ENCODE measurements at places on chromosomes 3 and 15.

DNA sequence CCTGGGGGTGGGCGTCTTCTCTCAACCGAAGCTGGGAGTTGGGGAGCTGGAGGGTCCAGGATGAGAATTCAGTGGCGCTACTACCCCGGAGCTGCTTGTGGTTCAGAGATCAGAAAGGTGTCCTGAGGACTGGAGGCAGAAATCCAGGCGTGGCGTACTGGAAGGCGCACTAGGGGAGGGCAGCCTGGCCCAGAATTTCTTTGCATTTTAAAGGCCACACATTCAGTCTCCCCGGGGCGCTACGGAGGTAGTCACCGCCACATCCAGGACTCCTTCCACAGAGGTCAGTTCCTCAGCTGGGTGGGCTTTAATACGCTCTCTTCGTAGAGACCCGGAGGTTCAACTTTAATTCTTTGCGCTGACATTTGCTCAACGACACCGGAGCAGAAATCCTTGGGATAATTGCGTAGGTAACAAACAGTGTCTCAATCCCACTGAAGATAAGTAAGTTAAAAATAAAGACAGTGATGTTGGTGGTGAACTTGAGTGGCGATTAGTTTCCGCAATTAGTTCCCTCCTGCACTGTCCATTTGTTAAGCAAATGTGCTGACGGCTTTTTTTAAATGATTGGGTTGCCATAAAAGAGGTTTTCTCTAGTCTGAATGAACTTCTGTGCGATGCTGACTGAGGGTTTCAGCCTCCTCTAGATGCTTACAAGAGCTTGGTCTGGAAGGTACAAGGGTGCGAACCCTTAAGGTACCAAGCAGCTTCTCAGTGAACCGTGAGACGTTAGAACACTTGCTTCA lies 535 bp downstream of the MCTP2 start:
- no peak for DNase-seq

DNA sequence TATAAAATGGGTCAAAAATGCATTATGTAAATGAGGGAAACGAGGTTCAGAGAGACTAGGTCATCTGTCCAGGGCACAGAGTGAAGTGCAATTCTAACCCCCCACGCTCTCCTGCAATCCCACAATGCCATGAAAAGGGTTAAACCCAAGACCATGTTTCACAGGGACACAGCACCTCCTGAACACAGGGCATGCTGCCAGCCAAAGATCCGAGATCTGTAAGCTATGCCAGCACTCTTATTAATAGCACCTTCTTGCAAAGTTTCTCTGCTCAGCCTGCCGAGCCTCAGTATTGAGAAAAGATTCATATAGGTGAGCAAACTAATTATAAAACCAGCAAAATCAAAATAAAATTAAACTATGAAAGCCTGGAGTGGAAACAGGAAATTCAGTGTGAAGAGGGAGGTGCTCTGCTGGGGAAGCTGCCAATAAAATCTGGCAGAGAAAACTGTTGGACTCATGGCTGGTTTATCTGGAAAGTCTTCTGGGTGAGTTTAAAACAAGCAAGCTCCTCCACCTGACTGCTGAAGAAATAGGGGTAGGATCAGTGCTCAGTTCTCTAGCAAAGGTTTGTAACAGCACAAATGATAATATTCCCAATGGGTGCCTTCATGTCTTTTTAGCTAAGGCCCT lies 50.3 kb downstream of the LRIG1 start:
- no peak for DNase-seq

DNA sequence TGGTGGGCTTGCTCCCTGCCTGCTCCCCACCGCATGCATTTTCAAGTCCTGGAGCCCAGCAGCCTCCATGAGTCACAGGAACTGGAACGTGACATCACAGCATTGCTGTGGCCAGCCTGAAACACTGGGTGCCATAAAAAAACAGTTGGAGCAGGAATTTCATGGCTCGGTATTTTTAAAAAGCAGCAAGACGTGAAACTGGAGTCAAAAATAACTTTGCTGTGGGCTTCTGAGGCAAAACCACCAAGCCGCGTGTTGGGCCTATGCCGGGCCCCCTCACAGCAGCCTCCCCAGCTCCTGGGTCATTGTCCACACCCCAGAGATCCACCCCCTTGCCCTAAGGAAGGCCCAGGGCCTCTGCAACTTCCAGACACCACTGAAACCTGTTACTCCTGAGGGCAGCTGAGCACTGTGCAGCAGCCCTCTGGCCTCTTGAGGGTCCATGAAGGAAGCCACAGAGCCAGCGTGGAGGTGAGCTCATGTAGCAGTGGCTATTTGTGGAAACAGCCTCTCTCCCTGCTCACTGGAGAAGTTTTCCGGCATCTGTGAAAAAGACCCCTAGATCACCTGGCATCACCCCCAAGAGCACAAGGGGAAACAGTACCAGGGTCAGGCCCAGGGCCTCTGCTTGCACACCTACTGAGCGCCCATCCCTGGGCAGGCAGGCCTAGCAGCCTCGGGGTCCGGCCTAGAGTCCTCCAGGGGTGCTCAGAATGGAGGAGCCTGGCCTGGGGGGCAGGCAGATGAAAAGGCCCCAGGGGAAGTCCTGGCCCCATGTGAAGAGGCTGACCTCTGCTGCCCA lies 34.0 kb upstream of the DUSP7 start:
- peak; percentile 48 for DNase-seq

GRCh38 chr3:184325715-184326369 lies 11.4 kb downstream of the EIF4G1 start:
- no peak for DNase-seq

GRCh38 chr3:108408883-108409799 lies 101.3 kb downstream of the MYH15 start:
- no peak for DNase-seq

GRCh38 chr3:143357700-143358099 lies 238.1 kb downstream of the CHST2 start:
- DNase-seq, result no peak

- no peak for DNase-seq
Measured at GRCh38 chr3:197431346-197431910, 124.3 kb downstream of the BDH1 start.

DNA sequence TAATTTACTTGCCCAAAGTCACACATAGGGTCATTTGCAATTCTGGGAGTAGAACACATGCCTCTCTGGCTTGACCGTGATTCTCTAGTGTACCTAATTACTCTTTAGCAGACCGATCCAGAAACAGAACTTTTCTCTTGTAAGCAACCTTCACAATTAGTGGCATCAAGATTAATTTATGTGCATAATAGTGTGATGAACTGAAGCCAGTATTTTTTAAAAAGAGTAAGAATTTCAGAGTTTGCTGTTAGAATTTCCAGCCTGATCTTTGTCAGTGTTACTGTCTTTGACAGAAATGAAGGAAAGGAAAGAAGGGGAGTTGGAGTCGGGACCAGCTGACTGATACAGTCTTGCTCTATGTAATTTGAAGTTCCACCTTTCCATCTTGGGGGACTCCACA lies 137.1 kb downstream of the SPATA16 start:
- DNase-seq, result no peak

DNA sequence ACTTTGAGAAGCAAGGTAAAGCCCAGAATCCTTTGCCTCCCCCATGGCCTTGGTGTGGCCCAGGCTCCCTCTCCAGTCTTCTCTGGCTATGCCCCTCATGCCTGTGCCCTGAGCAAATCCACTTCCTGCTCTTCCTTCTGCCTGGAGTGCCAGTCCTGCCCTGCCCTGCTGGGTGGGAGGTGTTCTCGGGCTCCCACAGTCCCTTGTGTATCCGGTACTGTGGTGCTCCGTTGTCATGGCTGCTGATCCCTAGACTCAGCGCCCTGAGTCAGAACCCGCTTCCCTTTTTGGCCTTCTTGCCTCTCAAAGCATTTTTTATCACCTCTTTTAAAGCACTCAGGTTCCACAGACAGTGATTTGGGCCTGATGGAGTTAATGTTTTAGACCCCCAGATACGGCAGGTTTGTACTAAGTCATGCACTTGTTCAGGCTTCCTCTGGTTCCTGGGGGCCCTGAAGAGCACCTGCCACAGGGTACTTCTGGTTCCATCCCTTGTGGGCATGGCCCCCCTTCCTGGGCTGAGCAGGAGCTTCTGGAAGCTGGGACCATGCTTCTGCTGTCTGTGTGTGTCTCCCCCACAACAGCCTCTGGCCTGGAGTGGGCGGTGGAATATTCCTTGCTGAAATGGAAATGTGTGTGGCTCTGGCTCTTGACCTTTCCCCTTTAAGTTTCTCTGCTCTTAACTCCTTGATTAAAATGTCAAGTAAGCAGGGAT lies 29.6 kb upstream of the ADAMTS7 start:
- peak; percentile 58 for DNase-seq

DNA sequence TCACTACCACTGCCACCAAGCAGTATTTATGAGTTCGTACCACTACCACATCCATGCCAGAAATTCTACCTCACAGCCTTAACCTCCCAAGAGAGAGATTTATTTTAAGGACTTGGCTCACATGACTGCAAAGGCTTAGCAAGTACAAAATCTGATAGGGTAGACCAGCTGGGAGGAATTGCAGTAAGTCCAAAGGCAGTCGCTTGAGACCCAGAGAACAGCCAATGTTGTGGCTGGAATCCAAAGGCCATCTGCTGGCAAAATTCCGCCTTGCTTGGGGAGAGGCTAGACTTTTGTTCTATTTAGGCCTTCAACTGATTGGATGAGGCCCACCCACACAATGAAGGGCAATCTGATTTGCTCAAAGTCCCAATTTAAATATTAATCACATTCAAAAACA lies 101.4 kb upstream of the STT3B start:
- no peak for DNase-seq

DNA sequence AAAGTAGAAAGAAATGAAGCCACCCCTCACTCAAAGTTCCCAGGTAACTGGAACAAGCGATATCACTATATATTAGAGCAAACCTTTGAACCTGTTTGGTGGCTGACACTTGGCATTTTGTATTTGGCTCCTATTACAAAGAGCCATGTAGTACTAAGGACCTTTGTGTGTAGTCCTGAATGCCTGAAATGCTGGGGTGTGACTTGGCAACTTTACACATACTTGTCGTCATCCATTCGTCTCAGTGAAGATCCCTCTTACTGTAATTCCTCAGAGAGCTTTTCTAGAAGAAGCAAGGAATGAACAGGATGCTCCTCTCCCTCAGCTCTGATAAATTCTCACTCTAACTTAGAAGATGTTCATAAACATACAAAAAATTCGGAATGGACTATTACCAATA lies 216.1 kb upstream of the CDIN1 start:
- no peak for DNase-seq

GRCh38 chr3:126540951-126541627 lies 17.1 kb downstream of the CHST13 start:
- no peak for DNase-seq

GRCh38 chr3:191441687-191442086 lies 19.3 kb upstream of the PYDC2 start:
- no peak for DNase-seq

DNA sequence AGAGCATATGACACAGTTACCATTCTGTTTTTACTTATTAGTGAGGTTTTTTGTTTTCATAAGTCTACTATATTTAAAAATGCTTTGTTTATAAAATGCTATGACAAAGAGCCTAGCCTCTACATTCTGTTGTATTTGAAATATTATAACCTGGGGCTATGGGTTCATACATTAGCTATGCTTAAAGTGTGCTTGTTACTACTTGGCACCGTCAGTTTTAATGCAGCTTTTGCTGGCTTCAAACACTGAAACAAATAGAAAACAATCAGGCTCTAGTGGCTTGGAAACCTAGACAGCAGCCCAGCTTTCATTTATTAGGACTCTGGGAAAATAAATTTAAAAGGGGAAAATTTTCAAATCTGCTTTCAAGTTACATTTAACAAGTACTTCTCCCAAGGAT lies 635.9 kb downstream of the CADM2 start:
- DNase-seq, result no peak

- no peak for DNase-seq
Measured at GRCh38 chr3:159238646-159239045, 436.8 kb downstream of the MFSD1 start.

- peak; percentile 94 for DNase-seq
Measured at GRCh38 chr3:119637679-119638477, 22.5 kb downstream of the POPDC2 start.

GRCh38 chr15:45221967-45222366 lies 30.1 kb upstream of the SLC28A2 start:
- DNase-seq, result no peak

- DNase-seq, result no peak
Measured at GRCh38 chr3:88573472-88573871, 423.7 kb downstream of the C3orf38 start.

DNA sequence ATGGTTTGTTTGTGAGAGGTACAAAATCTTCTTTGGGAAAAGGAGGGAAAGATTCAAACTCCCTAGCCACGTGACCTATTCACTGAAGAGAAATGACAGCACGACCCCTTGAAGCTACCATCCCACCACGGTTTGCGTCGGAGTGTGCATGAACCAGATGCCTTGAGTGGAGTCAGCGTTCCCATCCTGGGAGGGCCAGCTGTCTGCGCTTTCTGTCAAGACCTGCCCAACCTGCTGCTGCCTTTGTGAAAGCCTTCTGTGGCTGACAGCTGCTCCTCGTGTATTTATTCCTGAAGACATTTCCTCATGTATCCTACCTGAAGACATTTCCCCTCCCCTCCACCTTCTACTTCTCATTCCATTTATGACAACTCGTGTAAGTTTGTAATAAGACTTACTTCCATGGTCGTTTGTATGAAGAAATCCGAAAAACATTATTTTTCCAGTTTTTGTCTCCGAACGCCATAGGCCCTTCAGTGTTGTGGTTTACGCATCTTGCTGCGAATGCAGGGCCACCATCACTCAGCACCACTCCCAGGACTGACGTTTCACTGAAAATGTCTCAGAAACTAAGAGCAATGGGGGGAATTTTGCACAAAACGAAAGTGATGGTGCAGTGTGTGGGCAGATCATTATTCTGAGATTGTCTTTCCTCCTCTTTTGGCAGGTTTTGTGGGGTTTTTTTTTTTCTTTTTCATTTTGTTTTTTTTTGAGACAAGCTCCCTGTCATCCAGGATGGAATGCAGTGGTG lies 18.9 kb downstream of the EBLN2 start:
- DNase-seq, result no peak

DNA sequence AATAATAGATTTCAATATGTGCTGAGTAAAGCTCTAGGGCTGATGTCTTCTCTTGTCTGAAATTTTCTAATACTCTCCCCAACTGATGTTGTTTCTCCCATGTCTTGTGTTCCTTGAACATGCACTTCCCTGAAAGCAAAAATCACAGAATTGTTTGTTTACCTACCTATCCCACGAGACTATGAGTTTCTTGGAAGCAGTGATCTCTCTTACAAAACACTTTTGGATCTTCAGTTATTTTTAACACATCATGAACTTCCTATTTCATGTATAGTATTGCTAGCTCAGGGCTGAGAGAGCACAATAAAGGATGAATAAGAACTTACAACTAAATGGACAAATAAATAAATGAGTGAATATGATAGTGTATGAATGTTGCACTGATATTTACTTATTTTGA lies 365.0 kb downstream of the ROBO2 start:
- no peak for DNase-seq

GRCh38 chr15:80778964-80779657 lies at the start of gene CEMIP:
CEMIP (plus strand) TSS chr15:80779370; CDS start chr15:80873880, 94,510 bp downstream.
- peak; percentile 80 for DNase-seq

DNA sequence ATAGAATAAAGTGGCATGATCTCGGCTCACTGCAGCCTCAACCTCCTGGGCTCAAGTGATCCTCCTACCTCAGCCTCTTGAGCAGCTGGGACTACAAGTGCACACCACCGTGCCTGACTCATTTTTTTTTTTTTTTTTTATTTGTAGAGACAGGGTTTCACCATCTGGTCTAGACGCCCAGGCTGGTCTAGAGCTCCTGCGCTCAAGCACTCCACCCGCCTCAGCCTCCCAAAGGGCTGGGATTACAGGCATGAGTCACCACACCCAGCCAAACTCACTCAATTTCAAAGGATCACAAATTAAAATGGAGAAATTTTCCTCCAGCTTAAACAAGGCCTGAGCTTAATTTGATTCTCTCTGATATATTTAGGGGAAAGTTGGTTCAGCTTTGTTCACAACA lies 27.3 kb upstream of the NMB start:
- DNase-seq, result peak; percentile 63

All from suppressor macrophage treated with lipopolysaccharide for 4 hours (primary cell).